ENCODE measurements at places on chromosomes 7 and 10.
A peak's percentile ranks its signal among the peaks of the same experiment; 100 is the strongest.

DNA sequence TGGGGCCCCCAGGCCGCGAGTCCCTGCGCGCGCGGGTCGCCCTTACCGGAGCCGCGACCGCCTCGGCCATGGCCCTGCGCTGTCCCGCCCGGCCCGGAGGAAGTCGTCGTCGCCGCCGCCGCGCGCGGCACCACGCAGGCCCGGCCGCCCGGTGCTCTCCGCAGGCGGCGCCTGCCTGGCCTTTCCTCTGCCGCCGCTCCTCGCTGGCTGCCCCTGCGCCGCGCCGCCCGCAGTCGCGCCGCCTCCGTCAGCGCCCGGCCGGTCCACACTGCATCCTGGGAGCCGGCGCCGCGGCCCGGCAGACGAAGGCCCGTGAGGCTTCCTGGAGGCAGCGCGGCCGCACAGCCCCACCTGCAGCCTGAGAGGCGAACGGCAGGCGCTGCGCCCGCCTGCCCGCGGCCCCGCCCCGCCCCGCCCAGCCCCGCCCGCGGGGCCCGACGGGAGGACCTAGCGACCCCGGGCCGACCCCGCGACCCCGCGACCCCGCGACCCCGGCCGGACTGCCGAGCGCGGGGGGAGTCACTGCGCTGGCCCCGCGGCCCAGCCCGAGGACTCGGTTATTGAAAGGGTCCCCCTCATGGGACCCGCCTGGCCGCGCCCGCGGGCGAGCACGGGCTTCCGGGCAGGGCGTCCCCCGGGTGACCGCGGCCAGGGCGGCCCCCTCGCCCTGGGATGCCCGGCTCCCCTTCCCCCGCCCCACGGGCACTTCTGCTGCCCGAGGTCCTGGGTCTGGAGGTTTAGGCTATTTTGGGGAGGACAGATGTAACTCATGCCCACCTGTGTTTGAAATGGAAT lies at the start of gene ZNF746:
TSS of gene ZNF746 (minus strand) at position 343 of the 795 bp plus-strand sequence. CDS start at position 70, 273 bp downstream.
- peak; percentile 76 for DNase-seq

- DNase-seq = peak; percentile 49
Measured at GRCh38 chr10:124974131-124974530, 32.2 kb downstream of the ZRANB1 start.

DNA sequence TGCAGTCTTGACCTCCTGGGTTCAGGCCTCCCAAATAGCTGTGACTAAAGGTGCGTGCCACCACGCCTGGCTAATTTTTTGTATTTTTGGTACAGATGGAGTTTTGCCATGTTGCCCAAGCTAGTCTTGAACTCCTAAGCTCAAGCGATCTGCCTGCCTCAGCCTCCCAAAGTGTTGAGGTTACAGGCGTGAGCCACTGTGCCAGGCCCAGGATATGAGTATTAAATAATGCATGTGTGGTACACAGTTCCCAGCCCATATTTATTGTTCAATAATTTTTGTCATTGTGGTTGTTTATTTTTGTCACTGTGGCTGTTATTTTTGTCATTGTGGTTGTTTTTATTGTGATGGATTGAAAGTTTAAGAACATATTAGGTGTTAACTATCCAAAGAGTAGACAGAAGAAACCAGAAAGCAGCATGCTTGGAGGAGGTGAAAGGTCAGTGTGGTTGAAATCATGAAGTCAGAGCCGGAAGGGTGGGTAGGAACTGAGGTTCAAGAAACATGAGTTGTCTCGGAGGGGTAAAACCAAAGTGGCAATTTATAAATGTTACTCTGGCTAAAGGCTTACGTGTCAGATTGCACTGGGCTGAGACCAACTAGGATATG lies 45.0 kb downstream of the MRC1 start:
- no peak for DNase-seq

DNA sequence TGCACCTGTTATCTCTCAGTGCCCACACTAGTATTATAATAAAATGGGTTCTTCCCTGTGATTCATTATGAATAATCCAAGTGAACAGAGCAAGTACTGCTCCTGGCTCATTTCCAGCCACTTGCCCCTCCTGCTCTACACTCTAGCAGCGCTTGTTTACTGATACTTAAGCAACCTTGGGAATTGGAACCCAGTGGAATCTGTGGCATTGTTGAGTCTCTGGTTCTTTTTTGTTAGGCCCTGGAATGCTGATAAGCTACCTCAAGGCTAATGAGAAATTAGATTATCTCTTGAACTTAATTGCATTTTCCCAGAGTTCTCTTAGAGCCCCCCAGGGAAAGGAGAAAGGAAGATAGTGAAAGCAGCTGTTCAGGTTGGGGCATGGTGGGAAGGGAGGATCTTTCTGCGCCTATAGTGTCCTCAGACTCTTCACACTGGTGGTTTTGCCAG lies 34.0 kb downstream of the PRKAR2B start:
- DNase-seq = no peak

DNA sequence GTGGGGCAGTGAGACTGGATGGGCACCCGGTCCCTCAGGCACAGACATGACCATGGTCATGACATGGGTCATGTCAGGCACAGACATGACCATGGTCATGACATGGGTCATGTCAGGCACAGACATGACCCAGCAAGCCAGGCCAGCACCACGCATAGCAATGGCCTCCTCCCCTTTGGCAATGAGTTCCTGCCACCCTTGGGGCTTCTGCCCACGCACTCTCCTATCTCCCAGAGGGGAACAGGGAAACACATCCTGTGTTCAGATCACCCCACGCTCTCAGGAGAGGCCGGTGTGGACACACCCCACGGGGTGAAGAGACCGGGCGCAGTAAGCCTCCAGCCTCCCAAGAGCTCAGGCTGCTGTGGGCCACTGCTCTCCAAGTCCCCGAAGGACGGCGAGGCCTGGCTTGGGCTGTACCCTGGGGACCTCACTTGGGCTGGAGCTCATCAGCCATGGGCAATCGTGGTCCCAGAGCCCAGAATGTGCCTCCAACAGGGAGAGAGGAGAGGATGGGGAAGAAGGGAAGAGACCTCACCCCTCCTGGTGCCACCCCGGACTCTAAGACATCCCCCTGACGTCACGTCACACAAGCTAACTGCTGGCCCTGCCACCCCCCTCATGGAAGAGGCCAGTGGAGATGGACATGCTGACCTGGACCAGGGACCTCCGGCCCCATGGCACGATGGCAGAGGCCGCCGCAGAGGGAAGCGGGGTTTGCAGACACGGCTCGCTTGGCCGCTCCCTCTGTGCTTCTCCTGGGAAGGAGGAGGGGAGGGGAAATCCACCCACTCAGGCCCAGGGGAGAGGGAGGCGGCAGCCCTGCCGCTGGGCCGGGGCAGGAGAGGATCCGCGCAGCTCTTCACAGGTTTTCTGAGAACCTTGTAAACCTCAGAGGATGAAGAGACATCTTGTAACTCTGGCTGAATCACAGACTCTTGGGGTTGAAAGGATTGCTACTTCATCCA lies 269.6 kb downstream of the ELFN1 start:
- DNase-seq = no peak

GRCh38 chr7:41803569-41803968 lies 100.7 kb upstream of the INHBA start:
- no peak for DNase-seq

DNA sequence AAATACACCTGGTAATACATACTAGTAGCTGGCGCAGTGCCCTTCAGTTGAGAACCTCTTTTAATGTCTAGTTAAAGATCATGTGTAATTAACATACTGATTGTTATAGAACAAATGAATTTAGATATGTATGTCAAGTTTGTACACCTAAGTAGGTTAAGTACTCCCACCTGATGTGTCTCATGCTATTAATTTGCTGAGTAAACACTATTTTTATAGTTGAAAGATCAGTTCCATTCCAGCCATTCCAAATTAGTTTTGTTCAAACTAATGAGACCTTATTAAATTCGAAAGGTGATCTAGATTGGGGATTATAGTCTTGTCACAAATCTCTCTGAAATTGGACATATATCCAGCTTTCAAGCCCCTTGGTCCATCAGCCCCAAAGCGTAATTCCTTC lies 710.0 kb downstream of the LRMDA start:
- no peak for DNase-seq
